Activated CD8-positive, alpha-beta memory T cell treated with anti-CD3 and anti-CD28 coated beads, Interleukin-2, amount 10 ng/mL, durations not matched to agents 7 days and 5 days (primary cell): ENCODE measurements at places on chromosomes 2 and 18. TPM values are rescaled to one million over a fixed set of nuclear protein-coding genes. Genes with fewer than 3 reads are reported as not detected.

DNA sequence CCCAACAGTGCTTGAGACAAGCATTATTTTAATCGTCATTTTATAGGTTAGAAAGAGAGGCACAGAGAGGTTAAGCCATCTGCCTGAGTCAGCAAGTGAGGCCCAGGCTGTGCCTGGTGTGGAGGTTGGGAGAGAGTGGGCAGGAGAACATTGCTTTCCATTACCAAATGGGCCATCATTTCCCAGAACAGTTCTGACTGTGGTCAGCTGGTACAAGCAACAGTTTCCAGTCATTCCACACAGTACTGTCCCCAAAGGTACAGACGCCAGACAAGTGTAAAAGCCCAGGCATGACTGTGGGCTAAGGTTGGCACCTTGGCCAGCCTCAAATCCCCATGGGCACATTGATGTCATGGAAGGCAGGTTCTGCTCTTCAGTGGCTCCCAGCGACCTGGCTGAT is 98.2 kb upstream of the LCLAT1 start:
- DNase-seq, result no peak

- no peak for DNase-seq
These were observed 39.7 kb upstream of the MAP4K4 start for GRCh38 chr2:101657787-101658186.

HOXD1 gene
- not detected for total RNA-seq

- DNase-seq, result no peak
These were observed 76.4 kb downstream of the SRD5A2 start for GRCh38 chr2:31504311-31504710.

TXNDC9 gene
- total RNA-seq, result 29.0 TPM

GRCh38 chr2:41600460-41600859 is 447.4 kb upstream of the PKDCC start:
- DNase-seq, result no peak
